ENCODE measurements at places on chromosomes 2 and 18. TPM values are rescaled to one million over a fixed set of nuclear protein-coding genes. Genes with fewer than 3 reads are reported as not detected.

The KIF5C gene
- total RNA-seq, result 9.4 TPM

The TM4SF20 gene
- not detected for total RNA-seq

The ASB18 gene
- not detected for total RNA-seq

The BOLL gene
- not detected for total RNA-seq

The SEPTIN2 gene
- 182 TPM for total RNA-seq

The CETN1 gene
- not detected for total RNA-seq

The NEU2 gene
- total RNA-seq, result not detected

The ERMN gene
- 2.2 TPM for total RNA-seq

The KCNJ13 gene
- total RNA-seq, result not detected

The ALPI gene
- total RNA-seq, result not detected

The CFC1 gene
- total RNA-seq, result not detected

The DNAJC5G gene
- not detected for total RNA-seq

The TTLL4 gene
- total RNA-seq, result 29.6 TPM

The KCNK3 gene
- 0.26 TPM for total RNA-seq

The GNAL gene
- total RNA-seq, result 0.25 TPM

The SEPTIN10 gene
- total RNA-seq, result 2.2 TPM

The MC2R gene
- total RNA-seq, result not detected

The TWSG1 gene
- 3.7 TPM for total RNA-seq

The ANKRD62 gene
- not detected for total RNA-seq

The RAX gene
- not detected for total RNA-seq

The NT5C1B gene
- total RNA-seq, result not detected

The CFAP65 gene
- 0.16 TPM for total RNA-seq

The AQP12A gene
- not detected for total RNA-seq

The SGPP2 gene
- total RNA-seq, result 2.2 TPM

The MC5R gene
- not detected for total RNA-seq

The ANKRD30B gene
- total RNA-seq, result not detected

The SATB2 gene
- total RNA-seq, result 0.23 TPM

The NEU4 gene
- total RNA-seq, result 0.26 TPM

The SMYD1 gene
- not detected for total RNA-seq

The GPBAR1 gene
- 2.7 TPM for total RNA-seq

The DSC3 gene
- total RNA-seq, result not detected

The ITGB6 gene
- 0.09 TPM for total RNA-seq

The PLA2R1 gene
- not detected for total RNA-seq

The AQP4 gene
- 0.25 TPM for total RNA-seq

The GALNT3 gene
- total RNA-seq, result 9.7 TPM

The C2orf80 gene
- total RNA-seq, result not detected

The TGIF1 gene
- total RNA-seq, result 40.5 TPM

All from T-cell (primary cell).